ENCODE measurements at places on chromosomes 5 and 9.
A peak's percentile ranks its signal among the peaks of the same experiment; 100 is the strongest.

DNA sequence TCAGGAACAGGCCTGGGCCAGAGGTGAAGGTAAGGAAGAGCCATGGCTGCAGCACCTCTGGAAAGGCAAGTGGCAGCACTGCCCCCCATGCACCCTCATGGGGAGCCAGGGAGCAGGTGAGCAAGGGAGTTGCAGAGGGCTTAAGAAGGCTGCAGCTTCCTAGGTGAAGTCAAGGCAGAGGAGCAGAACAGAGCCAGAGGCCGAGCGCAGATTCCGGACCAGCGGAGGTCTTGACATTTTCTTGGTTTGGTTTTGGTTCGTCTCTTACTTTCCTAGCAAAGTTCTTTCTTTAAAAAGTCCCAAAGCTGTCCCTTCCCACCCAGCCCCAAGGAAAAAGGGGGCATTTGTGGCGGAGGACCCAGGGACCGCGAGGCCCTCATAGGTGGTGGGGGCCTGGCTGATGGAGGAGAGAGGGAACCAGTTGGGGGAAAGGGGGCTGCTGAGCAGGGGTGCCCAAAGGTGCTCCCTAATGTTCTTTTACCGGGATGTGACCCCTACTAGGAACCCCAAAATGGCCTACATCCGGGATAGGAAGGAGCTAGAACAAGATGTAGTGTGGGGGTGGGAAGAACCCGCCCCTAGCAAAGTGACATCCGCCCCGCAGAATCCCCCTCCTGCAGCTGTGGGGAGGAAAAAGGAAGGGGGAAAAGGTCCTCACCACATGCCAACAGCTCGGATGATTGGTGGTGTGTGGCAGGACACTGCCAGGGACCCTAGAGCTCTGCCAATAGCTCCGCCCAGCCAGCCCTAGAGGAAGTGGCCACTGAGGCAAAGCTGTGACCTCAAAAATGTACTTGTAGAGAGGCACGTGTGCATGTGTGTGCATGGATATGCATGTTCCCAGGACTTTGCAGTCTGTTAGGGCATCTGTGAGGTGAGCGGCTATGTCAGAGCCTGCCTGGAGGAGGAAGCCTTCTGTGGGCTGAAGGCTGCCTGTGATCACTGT is 914 bp upstream of the CD72 start:
- no peak for DNase-seq

- no peak for DNase-seq
Measured at GRCh38 chr9:88808019-88808656, 183.1 kb upstream of the S1PR3 start.

DNA sequence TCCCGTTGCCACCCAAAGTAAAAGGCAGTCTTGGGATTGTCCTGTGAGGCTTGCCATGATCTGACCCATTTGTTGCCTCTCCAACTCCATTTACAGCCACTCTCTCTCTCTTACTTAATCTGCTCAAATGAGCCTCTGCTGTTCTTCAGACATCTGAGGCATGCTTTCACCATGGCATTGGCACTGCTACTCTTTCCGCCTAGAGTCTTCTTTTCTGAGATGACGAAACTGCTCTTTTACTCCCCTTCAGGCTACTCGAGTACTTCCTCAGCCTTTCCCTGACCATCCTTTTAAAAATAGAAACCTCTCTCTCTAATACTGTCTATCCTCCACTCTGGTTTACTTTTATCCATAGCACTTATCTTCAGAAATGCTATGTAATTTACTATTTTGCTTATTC is 9.0 kb downstream of the FOCAD start:
- peak; percentile 15 for DNase-seq

GRCh38 chr5:64854855-64855254 is 86.1 kb downstream of the CWC27 start:
- DNase-seq, result no peak

DNA sequence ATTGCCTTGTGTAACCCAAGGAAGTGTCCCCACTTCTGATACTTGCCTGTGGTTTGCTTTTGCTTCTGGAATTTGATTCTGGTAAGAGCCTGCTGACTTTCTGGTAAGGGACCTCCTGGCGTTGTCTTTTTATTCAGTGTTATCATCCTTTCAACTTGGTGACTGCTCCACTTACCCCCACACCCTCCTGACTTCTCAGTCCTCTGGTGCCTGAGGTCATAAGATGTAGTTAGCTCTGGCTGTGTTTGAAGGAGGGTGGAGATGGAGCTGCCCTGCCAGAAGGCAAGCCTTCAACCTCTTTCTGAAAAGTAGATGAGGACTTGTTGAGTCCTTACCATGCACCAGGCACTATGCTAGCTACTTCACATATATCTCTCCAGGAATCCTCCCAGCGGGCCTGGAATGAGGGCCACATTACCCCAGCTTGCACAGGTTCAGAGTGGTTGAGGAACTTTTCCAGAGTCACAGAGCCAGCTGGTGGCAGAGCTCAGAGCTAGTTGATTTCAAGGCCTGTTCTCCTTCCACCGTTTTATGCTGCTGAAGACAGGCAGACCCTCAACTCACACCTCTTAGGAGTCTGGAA is 45.2 kb upstream of the PITX1 start:
- no peak for DNase-seq

- no peak for DNase-seq
Measured at GRCh38 chr5:33048315-33048714, 337.2 kb downstream of the NPR3 start.

DNA sequence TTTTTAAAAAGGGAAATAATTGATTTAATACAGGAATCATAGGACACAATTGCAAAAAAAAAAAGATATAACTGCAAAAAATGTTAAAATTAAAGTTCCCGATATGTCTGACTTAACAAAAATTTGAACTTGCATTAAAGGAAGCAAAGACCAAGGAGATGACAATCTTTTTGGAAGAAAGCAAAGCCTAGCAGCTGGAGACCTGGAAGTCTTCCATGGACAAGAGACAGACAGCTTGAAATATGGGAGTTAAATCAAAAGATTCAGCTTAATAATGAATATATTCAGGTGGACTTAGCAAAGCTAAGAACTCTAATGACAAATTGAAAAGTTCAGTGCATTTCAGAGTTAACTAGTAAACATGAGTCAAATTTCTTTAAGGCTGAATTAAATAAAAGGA is 568.7 kb upstream of the RGMB start:
- no peak for DNase-seq

DNA sequence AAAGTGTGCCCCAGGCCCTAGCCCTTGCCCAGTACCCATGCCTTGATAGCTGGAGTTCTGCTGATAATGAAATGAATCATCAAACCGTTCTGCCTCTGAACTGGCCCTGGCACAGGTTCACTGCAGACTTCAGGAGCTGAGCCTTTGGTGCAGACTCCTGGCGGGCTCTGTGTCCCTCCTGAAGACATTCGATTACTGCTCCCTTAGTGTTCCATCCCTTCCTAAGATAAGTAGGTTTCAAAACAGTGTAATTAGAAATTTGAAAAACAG is 97.2 kb downstream of the MVB12B start:
- no peak for DNase-seq

GRCh38 chr5:1218351-1219080 is 6.7 kb upstream of the SLC6A18 start:
- no peak for DNase-seq

GRCh38 chr9:124388275-124389048 is 26.8 kb downstream of the PSMB7 start:
- DNase-seq, result no peak

DNA sequence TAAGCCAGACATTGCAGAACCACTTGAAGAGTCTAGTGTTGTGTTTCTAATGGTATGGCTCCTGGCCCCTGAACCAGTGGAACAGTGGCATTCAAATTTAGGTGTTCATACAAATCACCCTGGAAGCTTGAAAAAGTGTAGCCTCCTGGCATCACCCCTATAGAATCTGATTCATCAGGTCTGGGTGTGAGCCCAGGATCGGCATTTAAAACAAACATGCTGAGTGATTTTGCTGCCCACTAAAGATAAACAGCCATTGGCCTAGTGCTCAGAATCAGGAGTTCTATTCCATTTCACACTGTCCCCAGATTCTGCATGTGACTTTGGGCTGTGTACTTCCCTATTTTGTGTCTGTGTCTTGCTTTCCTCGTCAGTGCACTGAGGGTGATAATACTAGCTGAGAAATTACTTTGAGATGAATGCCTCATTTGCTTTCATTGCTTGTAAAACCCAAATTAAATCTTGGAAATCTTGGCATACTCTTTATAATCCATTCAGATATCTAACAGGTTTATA is 241.5 kb upstream of the CLINT1 start:
- DNase-seq, result no peak

DNA sequence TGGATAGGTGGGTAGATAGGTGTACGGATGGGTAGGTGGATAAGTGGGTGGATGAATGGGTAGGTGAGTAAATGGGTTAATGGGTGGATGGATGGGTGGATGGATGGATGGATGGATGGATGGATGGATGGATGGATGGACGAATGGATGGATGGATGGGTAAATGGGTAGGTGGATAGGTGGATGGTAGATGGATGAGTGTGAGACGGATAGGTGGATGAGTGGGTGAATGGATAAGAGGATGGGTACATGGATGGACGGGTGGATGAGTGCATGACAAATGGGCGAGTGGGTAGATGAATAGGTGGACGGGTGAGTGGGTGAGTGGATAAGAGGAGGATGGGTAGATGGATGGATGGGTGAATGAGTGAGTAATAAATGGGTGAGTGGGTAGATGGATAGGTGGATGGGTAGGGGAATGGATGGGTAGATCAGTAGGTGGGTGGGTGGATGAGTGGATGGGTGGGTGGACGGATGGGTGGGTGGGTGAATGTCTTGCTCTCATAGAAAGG is 179.2 kb downstream of the FGF18 start:
- DNase-seq, result no peak

GRCh38 chr9:23123048-23123632 is 676.5 kb downstream of the DMRTA1 start:
- DNase-seq, result no peak

DNA sequence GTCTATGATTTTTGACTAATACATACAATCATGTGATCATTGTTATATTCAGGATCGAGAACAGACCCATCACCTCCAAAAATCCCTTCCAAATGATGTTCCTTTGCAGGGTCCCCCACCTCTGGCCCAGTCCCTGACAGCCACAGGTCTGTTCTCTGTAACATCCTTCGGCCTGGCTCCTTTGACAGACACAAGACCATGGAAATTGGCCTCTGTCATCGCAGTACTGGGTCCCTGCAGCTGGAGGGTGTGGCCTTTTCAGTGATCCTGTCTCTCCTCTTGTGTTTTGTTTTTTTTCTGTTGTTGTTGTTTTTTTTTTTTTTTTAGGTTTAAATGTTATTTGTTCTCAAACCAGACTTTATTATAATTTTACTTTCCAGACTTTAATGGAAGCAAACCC is 27.4 kb upstream of the ANKRD33B start:
- DNase-seq, result no peak

- DNase-seq, result no peak
Measured at GRCh38 chr5:17215361-17215760, 2.1 kb upstream of the BASP1 start.

GRCh38 chr9:113558632-113559502 is 95.3 kb downstream of the RGS3 start:
- no peak for DNase-seq

- DNase-seq, result no peak
Measured at GRCh38 chr5:94391996-94392395, 226.4 kb downstream of the KIAA0825 start.

- no peak for DNase-seq
Measured at GRCh38 chr5:169703813-169704212, 66.7 kb downstream of the DOCK2 start.

GRCh38 chr5:174559566-174560090 is 164.8 kb upstream of the MSX2 start:
- no peak for DNase-seq

DNA sequence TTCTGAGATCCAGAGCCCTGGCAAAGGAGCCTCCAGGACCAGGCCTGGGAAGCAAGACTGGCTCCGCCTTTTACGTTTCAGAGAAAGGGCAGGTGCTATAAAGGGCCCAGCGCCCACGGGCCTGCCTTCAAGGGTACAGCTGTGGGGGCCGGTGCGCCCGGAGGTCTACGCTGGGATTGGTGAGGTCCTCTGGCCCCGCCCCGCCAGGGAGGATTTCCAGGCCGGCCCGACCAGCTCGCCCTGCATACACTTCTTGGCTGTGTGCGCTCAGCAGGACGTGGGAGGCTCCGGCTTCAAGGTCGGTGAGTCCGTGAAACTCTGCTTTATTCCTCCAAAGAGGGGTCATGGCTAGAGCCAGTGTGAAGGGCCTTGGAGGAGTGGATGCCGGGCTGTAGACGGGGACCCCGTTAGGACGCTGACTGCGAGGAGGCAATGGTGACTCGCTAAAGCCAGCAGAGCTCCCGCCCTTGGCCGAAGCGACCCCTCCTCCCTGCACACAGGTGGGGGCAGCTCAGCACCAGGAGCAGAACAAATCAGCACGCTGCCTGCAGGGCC is at the start of gene CKMT2:
Gene CKMT2 (plus strand): TSS at position 243 of the 555 bp plus-strand sequence. CDS start 17,811 bp downstream, outside the sequence.
- no peak for DNase-seq

GRCh38 chr5:143217804-143218160 is 185.7 kb downstream of the NR3C1 start:
- no peak for DNase-seq

GRCh38 chr5:642481-642880 is 30.3 kb downstream of the CEP72 start:
- DNase-seq, result no peak

DNA sequence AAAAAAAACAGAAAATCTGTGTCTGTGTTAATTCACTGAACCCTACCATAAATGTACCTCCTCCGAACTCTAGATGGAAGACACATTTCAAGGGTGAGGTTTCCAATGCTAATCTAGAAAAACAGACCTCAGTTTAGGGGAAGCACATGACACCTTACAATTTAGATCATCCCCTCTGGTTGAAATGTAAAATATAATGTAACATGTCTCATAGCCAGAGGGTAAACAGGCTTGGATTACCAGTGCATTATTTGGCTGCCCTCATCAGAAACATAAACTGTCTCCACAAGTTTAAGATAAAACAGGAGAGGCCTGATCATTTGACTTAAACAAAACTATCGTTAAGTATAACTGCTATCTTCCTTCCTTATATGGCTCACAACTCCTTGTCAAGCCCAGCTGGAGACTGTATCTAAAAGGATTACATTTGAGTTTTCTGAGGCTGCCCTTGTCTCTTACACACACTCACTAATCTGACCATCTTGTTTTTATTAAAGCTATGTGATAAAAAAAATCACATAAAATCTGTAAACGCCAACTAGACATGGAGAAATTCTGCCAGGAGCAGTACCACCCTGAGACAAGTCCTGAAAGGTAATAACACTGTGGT is 105.7 kb downstream of the LURAP1L start:
- DNase-seq, result no peak

GRCh38 chr5:45057564-45057963 is 248.8 kb downstream of the MRPS30 start:
- no peak for DNase-seq
